Sigmoid colon (tissue), 7 donors: ENCODE measurements at places on chromosomes 2 and 18. TPM values are rescaled to one million over a fixed set of nuclear protein-coding genes. Genes with fewer than 3 reads are reported as not detected.

The CGREF1 gene
- polyA plus RNA-seq = not detected

The ALPG gene
- polyA plus RNA-seq = not detected

The SALL3 gene
- polyA plus RNA-seq = not detected

The PRADC1 gene
- polyA plus RNA-seq = 55.9 TPM

The IL18R1 gene
- polyA plus RNA-seq = 1.4 TPM

The CDH7 gene
- polyA plus RNA-seq = 0.01 TPM

The SFT2D3 gene
- 6.5 TPM for polyA plus RNA-seq

The TBR1 gene
- polyA plus RNA-seq = not detected

The RTTN gene
- polyA plus RNA-seq = 5.2 TPM

The CRYGD gene
- polyA plus RNA-seq = not detected

The CREG2 gene
- not detected for polyA plus RNA-seq

The CTNNA2 gene
- not detected for polyA plus RNA-seq

The SGO2 gene
- 0.60 TPM for polyA plus RNA-seq

The UPP2 gene
- not detected for polyA plus RNA-seq

The CPO gene
- not detected for polyA plus RNA-seq

The KLHL41 gene
- polyA plus RNA-seq = 0.17 TPM

The NEUROD1 gene
- 0.39 TPM for polyA plus RNA-seq

The LYPD1 gene
- 2.4 TPM for polyA plus RNA-seq

The FAM110C gene
- 15.5 TPM for polyA plus RNA-seq

The PLGLB2 gene
- polyA plus RNA-seq = not detected

The KCNK3 gene
- polyA plus RNA-seq = 0.23 TPM

The FTCDNL1 gene
- polyA plus RNA-seq = not detected

The EGR4 gene
- not detected for polyA plus RNA-seq

The NEU4 gene
- 66.1 TPM for polyA plus RNA-seq

The CROCC2 gene
- not detected for polyA plus RNA-seq

The PID1 gene
- polyA plus RNA-seq = 71.5 TPM

The CYP27A1 gene
- 14.6 TPM for polyA plus RNA-seq

The SCN9A gene
- 2.8 TPM for polyA plus RNA-seq

The POU3F3 gene
- not detected for polyA plus RNA-seq

The RGPD4 gene
- not detected for polyA plus RNA-seq

The FLACC1 gene
- polyA plus RNA-seq = 0.87 TPM

The POTEJ gene
- polyA plus RNA-seq = not detected

The SERPINB3 gene
- not detected for polyA plus RNA-seq

The AKAIN1 gene
- polyA plus RNA-seq = 0.32 TPM

The COL4A3 gene
- polyA plus RNA-seq = not detected

The INHA gene
- polyA plus RNA-seq = not detected

The IL1F10 gene
- polyA plus RNA-seq = not detected

The ST6GAL2 gene
- 0.15 TPM for polyA plus RNA-seq

The UBE2E3 gene
- polyA plus RNA-seq = 48.2 TPM

The MBP gene
- 18.3 TPM for polyA plus RNA-seq

The IL37 gene
- not detected for polyA plus RNA-seq

The CHST9 gene
- 0.60 TPM for polyA plus RNA-seq

The MYO1B gene
- 14.8 TPM for polyA plus RNA-seq

The CFAP53 gene
- 0.46 TPM for polyA plus RNA-seq

The NPHP1 gene
- polyA plus RNA-seq = 0.60 TPM

The SNX17 gene
- 70.5 TPM for polyA plus RNA-seq

The SCG2 gene
- 6.7 TPM for polyA plus RNA-seq
